ENCODE measurements at places on chromosomes 4 and X. TPM values are rescaled to one million over a fixed set of nuclear protein-coding genes. Genes with fewer than 3 reads are reported as not detected.

GRCh38 chrX:48911412-48912182 lies at the start of gene SLC35A2:
Gene SLC35A2, minus strand, starts transcription at chrX:48911646. Its CDS starts 10 bp downstream, at chrX:48911636.
- DNase-seq, result peak; percentile 73

GRCh38 chr4:141142423-141142822 lies 9.2 kb upstream of the RNF150 start:
- DNase-seq, result no peak

Gene TRIM2
- 0.09 TPM for total RNA-seq

DNA sequence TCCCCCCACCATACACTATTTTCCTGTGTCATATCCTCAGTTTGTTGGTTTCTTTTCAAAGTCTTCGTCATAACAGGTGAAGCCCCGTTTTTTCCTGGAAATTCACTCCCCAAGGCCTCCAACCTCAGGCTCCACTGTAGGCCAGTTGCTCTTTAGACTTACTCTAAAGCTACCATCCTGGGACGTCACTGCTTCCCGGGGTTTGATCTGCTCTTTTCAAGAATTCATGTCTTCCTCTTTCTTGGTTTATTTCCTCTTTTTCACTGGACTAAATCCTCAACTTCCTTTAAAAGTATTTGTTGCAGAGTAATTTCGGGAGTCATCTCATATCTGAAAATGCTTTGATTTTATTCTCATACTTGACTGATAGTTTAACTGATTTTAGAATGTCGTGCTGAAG lies 6.5 kb upstream of the SERTM2 start:
- no peak for DNase-seq

DNA sequence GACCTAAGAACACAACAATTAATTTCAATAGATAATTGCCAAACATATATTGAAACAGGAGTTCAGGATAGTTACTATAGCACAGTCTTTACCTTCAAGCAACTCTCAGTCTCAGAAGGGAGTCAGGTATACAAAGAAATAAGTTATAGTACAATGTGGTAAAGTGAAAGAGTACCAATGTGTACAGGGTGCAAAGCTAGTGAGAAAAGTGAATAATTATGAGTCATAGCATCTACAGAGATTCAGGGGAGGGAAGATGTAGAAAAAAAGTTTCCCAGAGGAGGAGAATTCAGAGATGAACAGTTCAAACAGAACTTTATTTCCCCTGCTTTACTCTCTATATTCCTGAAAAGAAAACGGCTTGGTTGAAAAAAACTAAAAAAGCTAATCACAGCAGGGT lies 22.7 kb upstream of the DKK2 start:
- DNase-seq, result no peak

- DNase-seq, result no peak
Observed at GRCh38 chrX:112678831-112679230, 907 bp downstream of the LHFPL1 start.

Gene CFI
- total RNA-seq, result 0.94 TPM

DNA sequence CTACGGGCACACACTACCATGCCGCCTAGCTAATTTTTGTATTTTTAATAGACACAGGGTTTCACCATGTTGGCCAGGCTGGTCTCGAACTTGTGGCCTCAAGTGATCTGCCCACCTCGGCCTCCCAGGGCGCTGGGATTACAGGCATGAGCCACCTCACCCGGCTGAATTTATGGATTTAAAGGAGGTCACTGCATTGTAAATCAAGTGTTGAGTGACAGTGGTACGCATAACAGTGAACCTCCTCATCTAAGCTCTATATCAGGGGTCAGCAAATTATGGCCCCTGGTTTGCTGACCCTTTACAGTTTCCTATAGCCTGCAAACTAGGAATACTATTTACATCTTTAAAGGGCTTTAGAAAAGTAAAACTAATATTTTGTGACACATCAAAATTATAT lies 2.6 kb upstream of the UXT start:
- no peak for DNase-seq

Gene TRAM1L1
- not detected for total RNA-seq

DNA sequence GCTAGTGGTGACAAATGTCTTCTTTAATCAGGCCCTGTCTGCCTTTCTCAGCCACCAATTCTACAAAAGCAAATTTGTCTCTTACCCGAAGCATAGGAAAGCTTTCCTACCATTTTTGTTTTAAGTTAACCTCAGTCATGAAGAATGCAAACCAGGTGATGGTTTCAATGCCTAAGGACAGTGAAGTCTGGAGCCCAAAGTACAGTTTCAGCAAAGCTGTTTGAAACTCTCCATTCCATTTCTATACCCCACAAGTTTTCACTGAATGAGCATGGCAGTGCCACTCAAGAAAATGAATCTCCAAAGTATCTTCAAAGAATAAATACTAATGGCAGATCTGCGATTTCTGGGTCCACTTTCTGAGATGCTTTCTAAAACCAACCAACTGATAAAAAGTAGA lies 23.9 kb downstream of the SRD5A3 start:
- no peak for DNase-seq

Gene ANXA10
- total RNA-seq, result not detected

DNA sequence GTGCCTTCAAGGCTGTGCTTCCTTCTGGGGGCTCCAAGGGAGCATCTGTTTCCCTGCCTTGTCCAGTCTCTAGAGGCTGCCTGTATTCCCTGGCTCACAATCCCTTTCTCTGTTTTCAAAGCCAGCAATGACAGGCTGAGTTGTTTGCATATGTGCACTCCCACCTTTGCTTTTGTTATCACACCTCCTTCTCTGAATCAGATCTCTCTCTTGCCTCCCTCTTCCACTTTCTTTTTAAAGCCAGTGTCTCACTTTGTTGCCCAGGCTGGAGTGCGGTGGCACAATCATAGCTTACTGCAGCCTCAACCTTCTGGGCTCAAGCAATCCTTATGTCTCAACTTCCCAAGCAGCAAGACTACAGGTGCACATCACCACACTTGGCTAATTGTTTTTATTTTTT lies 37.1 kb upstream of the LEF1 start:
- DNase-seq, result no peak

Gene NLGN4X
- total RNA-seq, result 0.07 TPM

- DNase-seq, result no peak
Observed at GRCh38 chr4:3223346-3223745, 25.6 kb upstream of the MSANTD1 start.

Gene KIAA1210
- total RNA-seq, result not detected

Gene FAM149A
- not detected for total RNA-seq

GRCh38 chr4:123259676-123260646 lies 136.6 kb upstream of the SPRY1 start:
- no peak for DNase-seq

GRCh38 chr4:80115368-80116181 lies 42.5 kb upstream of the ANTXR2 start:
- no peak for DNase-seq

- DNase-seq, result peak; percentile 62
Observed at GRCh38 chrX:44344194-44344593, 722 bp upstream of the EFHC2 start.

GRCh38 chr4:8688041-8688907 lies 95.7 kb downstream of the CPZ start:
- peak; percentile 79 for DNase-seq

Gene HSFX4
- not detected for total RNA-seq

DNA sequence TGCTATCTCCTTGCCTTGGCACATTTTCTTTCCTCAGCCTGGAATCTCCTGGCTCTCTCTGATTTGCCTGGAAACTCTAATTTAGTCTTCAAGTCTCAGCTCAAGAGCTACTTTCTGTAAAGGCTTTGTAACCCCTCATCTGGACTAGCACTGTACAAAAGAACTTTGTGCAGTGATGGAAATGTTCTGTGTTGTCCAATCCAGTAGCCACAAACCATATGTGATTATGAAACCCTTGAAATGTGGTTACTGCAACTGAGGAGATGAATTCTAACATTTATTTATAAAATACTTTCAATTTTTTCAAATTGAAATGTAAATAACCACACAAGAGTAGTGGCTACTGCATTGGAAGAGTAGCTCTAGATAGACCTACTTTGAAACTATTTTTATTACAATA lies 66.6 kb upstream of the HS3ST1 start:
- no peak for DNase-seq

Gene ADH4
- total RNA-seq, result not detected

Gene PLK4
- total RNA-seq, result 46.8 TPM

Gene CTAG1A
- not detected for total RNA-seq

DNA sequence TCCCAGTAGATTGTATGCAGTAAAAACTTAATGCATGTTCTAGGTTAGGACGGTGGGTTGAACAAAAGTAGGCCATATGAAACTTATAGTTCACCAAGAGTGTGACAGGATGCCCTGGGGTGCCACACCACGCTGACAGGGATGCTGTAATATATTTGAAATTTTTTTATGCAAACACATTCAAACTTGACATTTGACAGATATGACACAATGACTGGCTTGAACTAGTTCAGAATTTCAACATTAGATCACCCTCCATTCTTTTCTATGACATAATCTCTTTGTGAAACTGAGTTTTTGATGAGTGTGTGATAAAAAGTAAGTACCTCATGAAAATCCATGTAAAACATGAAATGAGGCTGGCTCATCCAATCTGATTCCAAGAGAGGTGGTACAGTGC lies 198.4 kb downstream of the PALLD start:
- no peak for DNase-seq

DNA sequence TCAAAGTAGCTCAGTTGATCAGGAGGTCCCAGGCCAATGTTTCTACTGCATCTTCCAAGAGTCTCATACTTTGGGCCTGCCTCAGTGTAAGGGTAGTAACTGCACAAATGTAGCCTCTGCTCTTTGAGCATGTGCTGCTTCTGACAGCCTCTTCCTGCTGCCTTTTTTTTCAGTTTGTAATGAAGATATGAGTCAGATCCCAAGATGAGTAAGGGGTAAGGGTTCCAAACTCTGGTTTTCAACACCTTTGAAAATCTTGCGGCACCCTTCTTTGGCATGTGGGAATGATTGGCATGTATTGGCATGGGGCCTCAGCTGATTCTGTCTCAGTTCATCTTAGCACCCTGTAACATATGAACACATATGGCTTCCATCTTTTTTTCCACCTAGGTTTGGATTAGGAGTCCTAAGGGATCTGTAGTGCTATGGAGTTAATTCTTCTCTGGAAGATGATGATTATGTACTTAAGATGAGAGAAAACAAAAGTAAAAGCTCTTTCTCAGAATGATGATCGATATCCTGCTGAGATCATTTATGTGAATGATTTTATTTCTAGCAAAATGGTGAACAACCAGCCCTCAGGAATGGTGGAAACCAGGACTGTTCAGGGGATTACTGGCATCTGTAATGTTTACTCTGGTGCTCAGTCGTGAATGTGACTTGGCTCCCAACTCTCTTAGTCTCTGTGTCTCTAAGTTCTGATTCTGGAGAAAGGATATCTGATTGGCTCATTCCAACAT lies 118.7 kb upstream of the PRPS2 start:
- DNase-seq, result no peak

Gene NXF3
- not detected for total RNA-seq

- DNase-seq, result no peak
Observed at GRCh38 chrX:71941776-71942175, 31.1 kb downstream of the NHSL2 start.

Gene GNL3L
- 73.1 TPM for total RNA-seq

DNA sequence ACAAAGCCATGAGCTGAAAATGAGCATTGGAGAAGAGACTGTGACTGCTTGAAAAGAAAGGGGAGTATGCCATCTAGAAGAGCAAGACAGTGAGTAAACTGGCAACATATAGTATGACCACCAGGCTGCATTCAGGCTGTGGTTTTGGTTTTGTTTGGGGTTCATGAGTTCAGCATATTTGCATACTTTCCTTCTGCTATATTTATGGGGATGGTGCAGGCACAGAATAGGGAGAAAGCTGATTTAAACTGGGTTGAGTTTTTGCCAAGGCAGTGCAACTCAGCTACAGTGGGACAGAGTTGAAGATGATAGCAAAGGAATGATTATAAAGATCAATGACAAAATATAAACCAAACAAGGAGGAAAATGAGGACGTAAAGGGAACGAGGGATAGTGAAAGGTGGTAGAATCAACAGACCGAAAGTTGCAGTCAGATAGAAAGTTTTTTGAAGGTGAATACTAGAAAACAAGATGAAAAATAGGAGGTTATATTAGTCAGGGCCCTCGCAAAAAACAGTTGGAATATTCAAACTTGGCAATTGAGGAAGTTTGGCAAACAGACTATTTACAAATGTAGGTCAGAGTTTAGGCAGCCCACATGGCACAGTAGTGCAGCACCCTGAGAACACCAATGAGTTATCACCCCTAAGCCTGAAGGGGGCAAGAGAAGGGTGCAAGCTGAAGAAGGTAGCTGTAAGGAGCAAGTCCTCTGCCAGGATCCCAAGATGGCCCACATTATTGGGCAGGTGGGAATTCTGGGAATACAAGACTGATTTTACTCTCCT lies 114.8 kb upstream of the MAP9 start:
- DNase-seq, result no peak

Gene GABRG1
- total RNA-seq, result 0.22 TPM

GRCh38 chr4:164952551-164952950 lies 24.9 kb downstream of the TRIM61 start:
- no peak for DNase-seq

Gene FAM9B
- 1.9 TPM for total RNA-seq

- DNase-seq, result no peak
Observed at GRCh38 chr4:158033416-158034120, 139.3 kb downstream of the GASK1B start.

DNA sequence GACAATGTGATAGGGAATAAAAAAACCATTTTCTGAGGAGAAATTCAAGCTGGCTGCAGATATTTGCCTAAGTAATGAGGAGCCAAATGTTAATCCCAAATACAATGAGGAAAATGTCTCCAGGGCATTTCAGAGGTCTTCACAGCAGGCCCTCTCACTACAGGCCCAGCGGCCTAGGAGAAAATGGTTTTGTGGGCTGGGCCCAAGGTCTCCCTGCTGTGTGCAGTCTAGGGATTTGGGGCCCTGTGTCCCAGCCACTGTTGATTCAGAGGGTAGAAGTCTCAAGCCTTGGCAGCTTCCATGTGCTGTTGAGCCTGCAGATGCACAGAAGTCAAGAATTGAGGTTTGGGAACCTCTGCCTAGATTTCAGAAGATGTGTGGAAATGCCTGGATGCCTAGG lies 778.7 kb downstream of the CENPC start:
- DNase-seq, result no peak

DNA sequence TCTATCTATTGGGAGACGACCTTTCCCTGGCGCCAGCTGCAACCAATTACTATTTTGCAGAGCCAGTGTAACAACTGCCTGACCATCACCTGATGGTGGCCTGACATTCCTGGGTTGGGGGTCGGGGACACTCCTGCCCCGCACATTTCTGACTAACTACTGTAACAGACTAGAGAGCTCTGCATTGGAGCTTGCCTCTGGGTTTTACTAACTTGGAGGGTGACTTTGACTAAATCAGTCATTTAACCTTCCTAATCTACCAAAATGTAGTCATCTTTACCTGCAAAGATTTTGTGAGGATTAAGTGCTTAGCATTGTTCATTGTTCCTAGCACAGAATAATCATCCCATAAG lies 37.5 kb upstream of the ABCG2 start:
- DNase-seq, result no peak

Gene ASMTL
- total RNA-seq, result 18.0 TPM

GRCh38 chrX:103883533-103883932 lies 51.5 kb upstream of the RAB9B start:
- DNase-seq, result no peak

- no peak for DNase-seq
Observed at GRCh38 chr4:106116025-106116424, 200.0 kb downstream of the TBCK start.

Gene CCDC160
- not detected for total RNA-seq

- DNase-seq, result no peak
Observed at GRCh38 chr4:52059372-52059771, 8.3 kb downstream of the SPATA18 start.

Measured in K562 (cell line).